ENCODE measurements at places on chromosomes 1 and 21.

DNA sequence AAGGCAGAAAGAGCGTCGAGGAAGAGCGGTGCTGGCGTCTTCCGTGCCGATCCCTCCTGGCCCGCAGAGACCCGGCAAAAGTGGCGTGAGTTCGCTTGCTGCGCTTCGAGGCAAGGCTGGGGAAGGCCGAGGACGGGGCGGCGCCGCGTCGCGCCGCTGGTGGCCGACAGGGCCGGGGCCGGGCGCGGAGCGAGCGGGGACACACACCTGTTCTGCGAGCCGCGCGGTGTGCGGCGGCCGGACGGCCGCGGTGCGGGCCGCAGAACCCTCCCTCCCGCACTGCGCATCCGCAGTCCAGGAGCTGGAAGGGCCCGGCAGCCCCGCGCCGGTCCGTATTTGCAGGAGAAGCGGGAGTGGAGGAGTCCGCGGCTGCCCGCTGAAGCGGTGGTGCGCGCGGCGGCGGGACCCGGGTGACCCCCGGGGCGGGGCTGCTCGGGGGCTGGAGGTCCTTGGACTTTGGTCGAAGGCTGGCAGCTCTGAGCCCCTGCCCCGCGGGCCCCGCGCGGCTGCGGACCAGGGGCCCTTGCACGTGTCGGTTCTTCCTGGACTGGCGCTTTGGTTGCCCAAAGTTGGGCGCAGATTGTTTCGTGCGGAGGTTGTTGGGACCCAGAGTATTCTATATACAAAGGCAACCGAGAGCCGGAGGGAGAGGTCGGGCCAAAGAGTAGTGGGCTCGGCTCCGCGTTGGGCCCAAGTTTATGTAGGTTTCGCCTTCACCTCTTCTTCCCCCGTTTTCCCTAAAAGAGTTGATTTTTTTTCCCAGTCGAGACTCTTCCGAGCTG is 2.6 kb downstream of the RNF220 start:
- peak; percentile 17 for DNase-seq

GRCh38 chr21:16037421-16037955 is 307.7 kb downstream of the USP25 start:
- no peak for DNase-seq

DNA sequence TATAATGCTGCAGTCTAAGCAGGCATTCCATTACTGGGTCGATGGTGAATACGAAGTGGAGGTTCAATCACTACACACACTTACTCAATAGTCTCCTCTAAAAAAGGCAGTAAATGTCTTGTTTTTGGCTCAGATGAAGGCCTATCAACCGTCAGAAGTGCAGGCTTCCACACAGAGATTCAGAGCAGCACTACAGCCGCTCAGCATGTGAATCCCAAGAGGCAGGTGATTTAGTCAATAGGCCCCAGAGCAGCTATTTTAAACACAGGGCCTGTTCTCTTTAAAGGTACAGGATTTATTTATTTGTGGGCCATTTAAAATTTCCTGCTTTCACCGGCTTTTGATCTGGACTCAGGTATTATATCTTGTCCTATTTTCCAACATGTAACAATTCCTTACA is 293.7 kb downstream of the RGS7 start:
- DNase-seq, result no peak

DNA sequence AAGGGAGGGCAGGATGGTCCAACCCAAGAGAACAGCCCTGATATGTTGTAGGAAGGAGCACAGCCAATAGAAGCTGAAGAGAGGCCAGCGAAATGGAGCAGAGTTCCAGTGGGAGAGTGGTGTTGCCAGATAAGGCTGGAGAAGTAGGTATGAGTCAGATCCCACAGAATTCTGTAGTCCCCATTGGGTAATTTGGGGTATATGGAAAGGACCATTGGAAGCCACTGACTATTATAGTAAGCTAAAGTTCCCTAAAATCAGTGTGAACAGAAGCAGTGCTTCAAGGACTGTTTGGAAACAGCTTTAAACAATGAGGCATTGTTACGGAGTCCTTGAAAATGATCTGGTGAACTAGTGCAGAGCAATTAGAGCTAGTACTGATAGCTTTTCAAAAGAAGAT is 63.0 kb downstream of the DISP1 start:
- no peak for DNase-seq

DNA sequence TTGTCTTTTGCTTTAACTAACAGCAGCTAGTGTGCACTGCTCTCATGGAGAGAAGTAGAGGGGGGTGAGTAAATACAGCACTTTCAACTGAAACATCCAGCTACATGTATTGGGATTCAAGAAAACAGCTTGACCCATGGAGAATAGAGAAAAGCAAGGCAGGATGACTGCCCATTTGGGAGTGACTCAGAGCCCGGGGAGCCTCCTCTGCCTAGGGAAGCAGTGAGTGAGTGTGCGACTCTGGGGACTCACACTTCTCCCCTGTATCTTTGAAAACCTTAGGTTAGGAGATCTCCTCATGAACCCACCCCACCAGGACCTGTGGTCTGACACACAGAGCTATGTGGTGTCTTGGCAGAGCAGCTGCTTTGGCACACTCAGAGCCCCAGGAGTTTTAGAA is 82.0 kb upstream of the PTGFR start:
- no peak for DNase-seq

DNA sequence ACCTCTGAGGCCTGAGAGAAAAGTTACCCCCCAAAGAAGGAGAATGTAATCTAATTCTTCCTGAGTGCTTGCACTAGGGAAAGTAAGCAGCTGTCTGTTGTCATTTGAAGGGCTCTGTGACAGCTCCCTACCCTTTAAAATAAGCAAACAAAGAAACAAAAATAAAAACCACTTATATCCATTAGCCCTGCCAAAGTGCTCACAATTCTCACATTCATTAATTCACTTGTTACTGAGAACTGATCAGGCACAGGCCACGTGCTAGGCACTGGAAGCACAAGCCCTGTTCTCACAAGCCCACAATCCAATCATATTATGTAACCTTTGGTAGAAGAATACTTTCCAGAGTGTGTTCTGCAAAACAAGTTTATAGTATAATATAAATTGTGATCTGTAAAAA is 199.4 kb downstream of the ZC3H11B start:
- no peak for DNase-seq

DNA sequence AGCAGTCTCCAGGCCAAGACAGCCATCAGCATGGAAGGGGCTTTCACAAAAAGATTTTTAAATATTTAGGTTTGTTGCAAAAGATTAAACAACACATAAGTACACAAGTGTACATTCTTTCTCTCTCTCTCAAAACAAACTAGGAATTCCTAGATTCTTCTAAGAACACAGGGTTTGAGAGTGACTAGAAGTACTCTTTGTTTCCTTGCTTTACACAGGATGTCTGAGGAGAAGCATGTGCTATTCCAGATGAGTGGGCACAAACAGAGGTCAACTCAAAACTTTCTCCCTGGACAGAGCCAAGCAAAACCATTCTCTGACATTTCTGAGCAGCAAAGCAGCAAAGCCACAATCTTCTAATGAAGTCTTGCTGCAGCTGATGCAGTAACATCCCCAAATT is 210.6 kb upstream of the HOOK1 start:
- DNase-seq, result no peak

DNA sequence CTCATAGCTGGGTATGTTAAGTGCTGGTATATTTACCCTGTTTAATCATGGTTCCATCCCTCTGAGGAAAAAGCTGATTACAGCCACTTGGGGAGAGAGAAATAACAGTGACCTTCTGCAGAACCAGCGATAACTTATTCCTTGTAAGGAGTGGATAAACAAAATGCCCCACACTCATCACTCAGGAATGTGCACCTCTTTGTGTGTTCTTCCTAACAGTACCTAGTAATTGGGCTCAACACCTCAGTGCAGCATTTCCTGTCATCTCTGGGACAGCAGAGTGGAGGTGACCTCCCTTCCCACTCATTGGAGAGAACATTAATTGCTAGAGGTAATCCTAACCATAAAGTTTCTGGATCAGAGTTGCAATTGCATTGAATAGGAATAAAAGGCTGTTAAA is 112.5 kb upstream of the F3 start:
- no peak for DNase-seq

DNA sequence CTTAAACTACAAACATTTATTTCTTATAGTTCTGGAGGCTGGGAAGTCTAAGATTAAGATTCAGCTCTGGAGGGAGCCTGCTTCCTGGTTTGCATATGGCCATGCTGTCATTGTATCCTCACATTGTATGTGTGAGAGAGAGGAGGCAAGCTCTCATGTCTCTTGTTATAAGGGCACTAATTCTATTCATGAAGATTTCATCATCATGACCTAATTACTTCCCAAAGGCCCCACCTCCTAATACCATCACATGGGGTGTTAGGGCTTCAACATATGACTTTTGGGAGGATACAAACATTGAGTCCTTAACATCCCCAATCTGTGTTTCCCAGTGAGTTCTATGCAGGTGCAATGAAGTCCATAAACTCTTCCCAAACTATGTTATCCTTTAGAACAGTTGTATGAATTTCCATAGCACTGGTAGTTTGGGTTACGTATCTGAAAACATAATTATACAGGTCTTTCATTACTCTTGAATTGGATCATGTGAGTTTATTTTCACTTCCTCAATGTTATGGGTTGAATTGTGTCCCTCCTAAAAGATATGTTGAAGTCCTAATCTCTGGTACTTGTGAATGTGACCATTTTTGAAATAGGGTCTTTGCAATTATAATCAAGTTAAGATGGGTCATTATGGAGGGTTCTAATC is 124.2 kb downstream of the RUNX1 start:
- no peak for DNase-seq

DNA sequence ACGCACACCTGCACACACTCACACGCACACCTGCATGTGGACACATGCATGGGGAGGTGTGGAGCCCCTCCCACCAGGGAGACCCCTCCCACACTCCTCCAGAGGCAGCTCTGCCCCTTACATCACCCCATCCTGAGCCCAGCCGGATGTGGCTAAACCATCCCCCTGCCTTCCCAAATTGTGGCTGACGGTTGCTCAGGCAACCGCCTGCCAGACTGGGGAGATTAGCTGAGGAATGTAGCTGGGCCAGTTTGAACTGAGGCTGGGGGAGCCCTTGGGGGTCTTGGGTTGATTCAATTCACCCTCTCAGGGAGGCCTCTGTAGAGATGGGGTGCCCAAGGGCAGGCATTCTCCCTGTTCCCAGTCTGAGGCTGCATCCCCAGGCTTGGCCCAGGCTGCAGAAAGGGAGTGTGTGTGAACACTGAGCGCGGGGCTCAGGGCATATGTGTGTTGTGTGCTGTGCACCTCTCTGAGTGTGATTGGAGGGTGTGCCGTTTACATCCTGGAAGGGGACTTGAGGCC is 12.9 kb downstream of the PTPRU start:
- no peak for DNase-seq

GRCh38 chr1:108664481-108664880 is 3.6 kb upstream of the HENMT1 start:
- no peak for DNase-seq

- DNase-seq, result no peak
These were observed 30.3 kb downstream of the UBR4 start for GRCh38 chr1:19179597-19180264.

DNA sequence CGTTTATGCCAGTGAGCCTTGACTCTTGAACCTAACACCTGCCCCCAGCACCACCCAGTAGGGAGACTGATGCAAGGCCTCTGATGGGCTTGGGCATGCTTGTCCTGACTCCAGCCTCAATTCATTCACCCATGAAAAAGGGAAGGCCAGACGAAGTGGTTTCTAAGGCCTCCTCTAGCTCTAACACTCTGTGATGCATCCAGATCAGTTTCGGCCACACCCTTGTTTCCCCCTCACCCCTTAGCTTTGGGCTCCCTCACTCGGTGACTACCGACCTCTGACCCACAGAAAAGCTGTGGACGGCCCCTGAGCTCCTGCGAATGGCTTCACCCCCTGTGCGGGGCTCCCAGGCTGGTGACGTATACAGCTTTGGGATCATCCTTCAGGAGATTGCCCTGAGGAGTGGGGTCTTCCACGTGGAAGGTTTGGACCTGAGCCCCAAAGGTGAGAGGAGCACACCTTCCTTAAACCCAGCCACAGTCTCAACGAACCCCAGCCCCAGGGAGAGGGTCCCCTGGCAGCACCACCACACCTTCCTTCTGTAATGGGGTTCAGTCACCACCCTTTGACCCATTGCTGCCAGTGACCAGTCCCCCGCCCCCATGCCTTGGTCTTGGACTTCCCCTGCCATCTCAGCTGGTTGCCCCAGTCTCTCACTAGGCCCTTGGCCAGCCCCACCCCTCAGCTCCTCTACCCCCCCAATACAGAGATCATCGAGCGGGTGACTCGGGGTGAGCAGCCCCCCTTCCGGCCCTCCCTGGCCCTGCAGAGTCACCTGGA is 9.0 kb downstream of the NPR1 start:
- DNase-seq, result no peak

DNA sequence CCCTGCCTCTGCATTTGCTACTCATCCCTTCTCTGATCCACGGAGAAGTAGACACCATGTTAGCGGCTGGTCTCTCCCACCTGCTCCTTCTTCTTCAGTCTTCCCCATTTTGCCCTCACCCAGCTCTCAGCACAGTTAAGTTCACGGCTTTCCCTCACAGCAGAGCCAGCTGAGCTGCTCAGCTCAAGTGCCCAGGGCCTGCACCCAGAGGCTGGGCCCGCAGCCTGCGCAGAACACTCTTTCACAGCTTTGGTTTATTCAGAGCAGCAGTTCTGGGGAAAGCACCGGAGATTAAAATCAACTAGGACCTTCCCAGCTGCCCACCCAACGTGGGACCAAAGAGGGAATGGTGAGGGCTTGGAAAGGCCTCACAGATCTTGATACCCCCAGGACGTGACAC is 38.3 kb upstream of the RGS16 start:
- DNase-seq, result no peak

DNA sequence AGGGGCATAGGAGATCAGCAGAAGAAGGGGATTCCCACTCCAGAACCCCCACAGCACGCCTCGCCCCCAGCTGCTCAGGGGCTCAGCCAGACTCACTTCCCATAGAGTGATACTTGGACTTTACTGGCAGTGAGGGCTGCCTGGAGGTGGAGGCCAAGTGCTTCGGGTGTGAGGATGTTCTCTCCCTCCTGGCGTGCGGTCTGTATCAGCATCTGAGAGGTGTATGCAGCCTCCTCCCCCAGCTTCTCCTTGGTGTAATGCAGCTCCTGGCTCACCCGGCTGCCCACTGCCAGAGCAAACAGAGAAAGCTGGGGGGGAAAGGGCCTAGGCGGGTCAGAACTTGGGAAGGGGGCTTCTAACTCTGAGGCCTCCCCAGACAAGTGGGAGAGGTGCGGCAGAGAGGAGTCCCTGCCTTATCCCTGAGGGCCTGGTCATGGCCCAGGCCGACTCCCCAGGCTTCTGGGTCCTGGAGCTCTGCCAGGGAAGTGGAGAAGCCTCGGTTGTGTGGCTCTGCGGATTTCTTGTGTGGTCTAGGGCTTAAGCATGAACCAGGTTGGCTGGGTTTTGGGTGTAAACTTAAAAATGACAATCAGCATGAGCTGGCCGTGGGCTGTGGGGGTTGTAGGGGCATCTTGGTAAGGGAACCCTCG is 10.9 kb downstream of the PTCH2 start:
- DNase-seq, result no peak

Measured in activated CD4-positive, alpha-beta T cell treated with anti-CD3 and anti-CD28 coated beads, Interleukin-2, amount 50 U/mL, for 48 hours (primary cell).